Nucleus accumbens (tissue), 56 donors: ENCODE measurements at places on chromosomes 2 and 18.

DNA sequence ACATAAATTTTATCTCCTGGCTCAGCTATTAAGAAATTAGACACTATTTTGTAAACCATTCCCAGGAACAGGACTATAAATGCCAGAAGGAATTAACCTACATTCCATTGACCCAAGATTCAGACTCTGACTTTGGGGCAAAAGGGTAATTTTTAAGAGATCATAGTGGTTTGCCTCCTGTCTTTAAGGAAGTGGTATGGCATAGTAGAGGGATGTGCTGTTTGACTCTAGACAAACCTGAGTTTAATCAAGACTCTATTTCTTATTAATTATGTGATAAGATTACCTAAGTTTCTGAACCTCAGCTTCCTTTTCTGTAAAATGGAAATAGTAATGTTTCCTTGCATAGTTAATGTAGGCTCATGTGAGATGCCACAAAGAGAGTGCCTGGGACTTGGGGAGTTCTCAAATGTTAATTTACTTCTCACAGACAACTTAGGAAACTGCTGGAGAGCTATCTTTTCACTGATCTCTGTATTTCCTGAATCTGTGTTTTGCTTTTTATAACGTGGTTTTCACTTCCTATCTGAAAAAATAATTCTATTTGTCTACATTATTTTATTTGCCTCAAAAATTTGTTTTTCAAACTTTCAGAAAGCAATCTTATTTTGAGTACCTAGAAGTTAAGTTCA lies 11.9 kb upstream of the SLC40A1 start:
- no peak for DNase-seq

DNA sequence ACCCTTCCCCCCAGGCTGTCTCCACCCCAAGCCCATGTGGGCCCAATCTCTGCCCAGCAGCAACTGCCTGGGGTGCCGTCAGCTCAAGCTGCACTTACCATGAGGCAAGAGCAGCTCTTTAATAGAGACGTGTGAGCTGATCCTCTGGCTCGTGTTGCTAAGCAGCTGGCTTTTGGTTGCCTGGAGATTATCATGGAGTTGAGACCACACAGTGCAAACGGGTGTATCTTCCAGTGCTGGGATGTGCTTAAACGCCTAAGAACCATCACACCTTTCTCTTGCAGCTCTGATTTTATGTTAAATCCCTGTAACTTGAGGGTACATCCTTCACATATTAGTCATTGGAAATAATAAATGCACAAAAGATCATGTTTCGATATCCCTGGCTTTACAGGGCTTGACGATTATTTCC lies 271.1 kb downstream of the PRKCE start:
- no peak for DNase-seq

- DNase-seq: no peak
These were observed 2083.1 kb upstream of the PIK3C3 start for GRCh38 chr18:39871961-39872360.

DNA sequence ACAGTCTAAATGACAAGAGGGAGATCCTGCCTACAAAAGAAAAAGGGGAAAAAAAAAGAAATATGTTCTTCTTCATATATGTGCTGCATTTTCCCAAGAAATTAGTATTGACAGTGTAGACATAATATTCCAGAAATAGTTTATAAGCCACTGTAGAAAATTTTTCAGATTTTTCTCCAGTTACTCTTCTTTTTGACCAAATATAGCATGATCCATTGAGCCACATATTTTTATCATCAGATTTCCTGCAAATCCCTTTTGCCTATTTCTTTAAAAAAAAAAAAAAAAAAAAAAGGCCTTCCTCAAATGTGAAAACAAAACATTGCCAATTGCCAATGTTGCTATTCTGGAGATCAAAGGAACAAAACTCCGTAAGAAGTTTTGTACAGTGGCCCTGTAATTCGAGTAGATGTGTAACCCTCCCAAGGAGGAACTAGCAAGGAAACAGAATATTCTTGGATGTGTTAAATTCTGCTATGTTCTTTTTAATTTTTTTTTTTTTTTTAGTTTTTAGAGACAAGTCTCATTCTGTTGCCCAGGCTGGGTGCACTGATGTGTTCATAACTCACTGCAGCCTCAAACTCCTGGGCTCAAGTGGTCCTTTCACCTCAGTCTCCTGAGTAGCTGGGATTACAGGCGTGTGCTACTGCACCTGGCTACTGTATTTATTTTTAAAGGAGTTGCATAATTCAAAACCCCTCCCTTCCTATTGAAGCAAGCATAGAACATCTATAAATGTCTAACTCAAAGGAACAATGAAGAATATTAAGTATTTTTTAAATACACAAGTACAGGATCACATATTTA lies 12.5 kb upstream of the CABYR start:
- no peak for DNase-seq

GRCh38 chr2:6352906-6353515 lies 512.7 kb downstream of the CMPK2 start:
- DNase-seq: peak; percentile 21

- no peak for DNase-seq
These were observed 21.1 kb downstream of the CPS1 start for GRCh38 chr2:210577263-210578071.

DNA sequence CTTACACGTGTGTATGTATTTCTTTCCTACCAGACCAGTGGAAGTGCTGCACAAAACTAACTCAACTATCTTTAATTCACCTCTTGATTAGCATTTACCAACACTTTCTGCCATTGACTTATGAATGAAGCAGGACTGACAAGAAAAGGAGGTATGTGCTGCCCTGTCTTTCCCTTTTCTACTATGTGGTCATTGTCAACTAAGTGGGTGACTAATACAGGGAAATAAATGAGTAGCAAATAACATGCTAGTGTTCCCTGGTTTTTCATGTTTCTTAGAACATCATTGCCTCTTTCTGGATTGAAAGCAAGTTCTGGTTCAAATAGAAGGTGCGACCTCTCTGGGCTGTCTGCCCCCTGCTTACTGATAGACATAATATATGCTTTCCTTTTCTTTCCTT lies 58.0 kb downstream of the LINC00305 start:
- DNase-seq: no peak

- DNase-seq: no peak
These were observed 389.8 kb downstream of the FIGN start for GRCh38 chr2:163345795-163346573.

- DNase-seq: peak; percentile 29
These were observed 92.0 kb downstream of the POU3F3 start for GRCh38 chr2:104945866-104946265.

DNA sequence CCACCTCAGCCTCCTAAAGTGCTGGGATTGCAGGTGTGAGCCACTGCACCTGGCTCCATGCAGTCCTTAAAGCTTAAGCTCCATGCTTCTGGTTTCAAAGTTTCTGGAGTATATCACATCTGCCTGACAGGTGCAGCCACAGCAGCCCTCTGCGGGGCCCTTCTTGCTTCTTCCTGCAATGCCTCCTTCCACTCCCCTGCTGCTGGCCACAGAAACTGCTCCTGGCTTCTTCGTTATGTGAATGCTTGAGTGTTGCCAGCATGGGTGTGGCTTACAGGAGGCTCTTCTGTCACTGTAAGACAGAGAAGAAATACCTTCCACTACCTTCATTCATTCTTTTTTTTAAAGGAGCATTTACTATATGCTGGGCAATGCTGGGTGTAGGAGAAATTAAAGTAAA lies 10.1 kb upstream of the CCBE1 start:
- no peak for DNase-seq

DNA sequence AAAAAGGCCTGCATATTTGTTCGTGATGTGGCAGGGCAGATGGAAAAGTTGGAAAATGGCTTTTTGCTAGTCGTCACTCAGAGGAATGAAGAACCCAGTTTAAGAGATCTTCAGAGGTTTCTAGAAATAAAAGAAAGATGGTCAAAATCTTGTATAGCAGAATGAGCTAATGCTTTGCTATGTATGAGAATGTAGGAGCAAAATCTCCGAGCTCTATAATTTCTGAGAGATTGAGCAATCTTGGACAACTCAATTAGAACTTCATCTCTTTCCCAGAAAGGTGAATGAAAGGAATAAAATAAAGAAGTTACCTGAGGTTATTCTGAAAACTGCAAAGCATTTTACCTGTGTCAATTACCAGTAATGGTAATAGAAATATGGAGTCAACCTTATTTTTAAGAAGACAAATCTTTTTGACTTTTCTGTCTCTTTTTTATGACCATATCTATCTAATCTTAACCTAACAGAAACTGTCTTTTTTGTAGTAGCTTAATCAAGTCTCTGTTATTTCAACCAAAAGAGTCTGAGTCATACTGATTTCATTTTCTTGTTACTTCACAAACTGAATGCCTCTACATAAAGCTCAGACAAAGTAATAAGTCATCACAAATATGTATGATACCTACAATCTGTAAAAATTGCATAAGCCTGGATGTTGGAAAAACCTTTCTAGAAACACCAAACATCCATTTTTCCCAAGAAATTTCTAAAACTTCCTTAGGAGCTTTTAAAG lies 32.5 kb downstream of the CCDC68 start:
- DNase-seq: no peak

GRCh38 chr2:69007603-69008002 lies 5.4 kb upstream of the ANTXR1 start:
- DNase-seq: no peak

DNA sequence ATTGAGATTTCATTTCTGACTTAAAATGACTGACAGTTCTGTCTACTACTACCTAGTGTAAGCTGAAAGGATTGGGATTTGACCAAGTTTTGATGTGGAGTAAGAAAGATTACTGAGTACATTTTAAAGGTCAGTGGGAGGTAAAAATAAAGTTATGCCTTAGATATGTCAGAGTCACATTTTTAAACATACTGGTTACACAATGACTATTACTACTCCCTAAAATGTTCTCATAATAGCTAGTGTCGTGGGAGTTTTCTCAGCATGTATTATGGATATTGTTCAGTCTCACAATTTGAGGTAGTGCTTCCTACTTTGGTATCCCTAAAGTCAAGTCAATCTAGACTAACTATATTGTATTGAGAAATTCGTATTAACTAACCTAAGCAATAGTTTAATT lies 1092.5 kb downstream of the LRP1B start:
- no peak for DNase-seq

GRCh38 chr2:130853391-130853790 lies 16.7 kb downstream of the ARHGEF4 start:
- DNase-seq: no peak

DNA sequence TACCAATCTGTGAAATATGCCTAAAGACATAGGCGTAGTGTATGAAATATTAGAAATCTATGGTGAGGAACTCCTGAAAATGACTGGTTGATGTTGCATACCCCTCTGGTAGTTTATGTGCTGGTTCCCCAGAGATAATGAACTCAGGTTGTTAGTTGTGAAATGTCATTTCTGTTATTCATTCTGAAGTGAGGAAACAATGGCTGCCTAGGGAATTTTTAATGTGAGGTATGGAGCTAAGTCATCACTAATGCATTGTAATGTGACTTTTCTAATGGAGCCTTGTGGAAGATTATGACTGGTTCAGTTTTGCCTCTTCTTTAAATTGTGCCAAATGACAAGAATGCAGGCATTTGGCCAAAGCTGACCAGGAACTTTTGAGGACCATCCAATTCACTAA lies 61.6 kb upstream of the RAB27B start:
- no peak for DNase-seq

DNA sequence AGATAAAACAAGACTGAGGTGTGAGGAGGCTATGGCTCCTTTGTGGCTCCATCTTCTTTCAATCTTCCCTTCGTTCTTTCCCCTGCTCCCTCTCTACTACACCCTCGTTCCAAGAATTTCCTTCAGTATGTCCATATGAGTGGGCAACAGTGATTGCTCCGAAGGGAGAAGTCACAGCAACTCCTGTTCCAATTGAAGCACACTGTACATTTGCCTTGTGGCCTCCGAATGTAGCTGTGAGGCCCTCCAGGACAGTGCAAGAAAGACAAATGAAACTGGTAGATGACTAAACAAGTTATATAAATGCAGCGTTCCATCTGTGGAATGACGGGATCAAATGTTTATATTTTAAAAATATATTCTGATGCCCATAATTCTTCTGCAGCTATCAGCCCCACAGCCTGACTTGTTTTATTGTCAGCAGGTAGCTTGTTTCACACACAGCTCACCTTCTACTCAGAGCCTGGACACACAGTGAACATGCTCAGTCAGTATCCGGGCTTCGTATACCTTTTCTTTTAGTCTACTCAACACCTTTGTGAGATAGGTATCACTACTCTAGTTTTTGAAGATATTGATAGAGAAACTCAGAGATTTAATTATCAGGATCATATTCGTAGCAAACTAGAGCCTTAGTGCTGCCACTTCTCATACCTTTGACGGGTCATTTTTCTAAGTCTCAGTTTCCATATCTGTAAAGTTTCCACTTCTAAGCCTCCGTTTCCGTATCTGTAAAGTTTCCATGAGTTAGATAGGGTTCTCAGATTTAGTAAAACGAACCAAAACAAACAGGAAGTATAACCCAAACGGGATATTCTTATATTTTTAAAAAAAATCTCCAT lies 216.7 kb upstream of the STON1 start:
- DNase-seq: no peak

DNA sequence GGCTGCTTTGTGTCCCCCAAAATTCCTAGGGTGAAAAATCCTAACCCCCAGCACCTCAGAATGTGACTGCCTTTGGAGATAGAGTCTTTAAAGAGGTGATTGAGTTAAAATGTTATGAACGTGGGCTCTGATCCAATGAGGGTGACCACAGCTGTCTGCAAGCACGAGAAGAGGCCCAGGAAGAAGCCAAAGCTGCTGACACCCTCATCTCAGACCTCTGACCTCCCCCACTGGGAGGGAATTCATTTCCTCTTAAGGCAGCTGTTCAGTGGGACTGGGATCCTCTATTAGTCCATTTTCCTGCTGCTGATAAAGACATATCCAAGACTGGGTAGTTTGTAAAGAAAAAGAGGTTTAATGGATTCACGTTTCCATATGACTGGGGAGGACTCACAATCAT lies 544.4 kb downstream of the DCDC2C start:
- DNase-seq: no peak

- DNase-seq: no peak
These were observed 817.9 kb downstream of the SOCS6 start for GRCh38 chr18:71106701-71107100.

DNA sequence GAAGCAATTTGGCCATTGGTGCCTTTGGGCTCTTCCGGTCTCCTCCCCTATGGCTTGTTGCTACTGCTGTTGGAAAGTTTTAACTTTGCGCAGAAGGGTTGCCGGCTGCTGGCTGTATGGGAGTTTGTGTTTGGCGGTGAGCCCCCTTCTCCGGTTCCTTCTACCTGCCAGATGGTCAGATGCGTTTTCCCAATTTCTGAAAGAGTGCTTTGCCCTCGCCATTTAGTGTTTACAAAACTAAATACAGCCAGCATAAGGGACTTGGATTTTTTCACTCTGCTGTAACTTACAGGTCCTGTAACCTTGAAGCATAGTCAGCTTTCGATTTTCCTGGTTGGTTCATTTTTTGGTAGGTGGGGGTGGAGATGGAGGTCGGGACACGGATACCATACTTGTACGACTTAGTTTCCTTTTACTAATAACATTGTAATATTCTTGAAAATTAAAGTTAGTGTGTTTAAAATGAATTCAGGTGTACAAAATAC lies 604 bp downstream of the COQ10B start:
- DNase-seq: no peak

DNA sequence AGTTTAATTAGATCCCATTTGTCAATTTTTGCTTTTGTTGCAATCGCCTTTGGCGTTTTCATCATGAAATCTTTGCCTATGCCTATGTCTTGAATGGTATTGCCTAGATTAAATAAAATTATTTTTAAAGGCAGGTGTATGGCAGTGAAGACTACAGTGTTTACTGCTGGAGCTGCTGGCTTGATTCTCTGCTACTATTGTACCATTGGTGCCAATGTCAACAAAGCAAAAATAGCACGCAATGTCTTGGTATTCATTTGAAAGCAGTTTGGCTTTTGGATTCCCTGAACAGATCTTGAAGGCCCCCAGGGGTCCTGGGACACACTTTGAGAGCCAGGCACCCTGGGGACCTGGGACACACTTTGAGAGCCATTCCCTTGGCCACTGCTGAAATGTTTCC lies 125.4 kb upstream of the ACKR3 start:
- DNase-seq: no peak
